ENCODE measurements at places on chromosomes 6 and 20.
A peak's percentile ranks its signal among the peaks of the same experiment; 100 is the strongest.

DNA sequence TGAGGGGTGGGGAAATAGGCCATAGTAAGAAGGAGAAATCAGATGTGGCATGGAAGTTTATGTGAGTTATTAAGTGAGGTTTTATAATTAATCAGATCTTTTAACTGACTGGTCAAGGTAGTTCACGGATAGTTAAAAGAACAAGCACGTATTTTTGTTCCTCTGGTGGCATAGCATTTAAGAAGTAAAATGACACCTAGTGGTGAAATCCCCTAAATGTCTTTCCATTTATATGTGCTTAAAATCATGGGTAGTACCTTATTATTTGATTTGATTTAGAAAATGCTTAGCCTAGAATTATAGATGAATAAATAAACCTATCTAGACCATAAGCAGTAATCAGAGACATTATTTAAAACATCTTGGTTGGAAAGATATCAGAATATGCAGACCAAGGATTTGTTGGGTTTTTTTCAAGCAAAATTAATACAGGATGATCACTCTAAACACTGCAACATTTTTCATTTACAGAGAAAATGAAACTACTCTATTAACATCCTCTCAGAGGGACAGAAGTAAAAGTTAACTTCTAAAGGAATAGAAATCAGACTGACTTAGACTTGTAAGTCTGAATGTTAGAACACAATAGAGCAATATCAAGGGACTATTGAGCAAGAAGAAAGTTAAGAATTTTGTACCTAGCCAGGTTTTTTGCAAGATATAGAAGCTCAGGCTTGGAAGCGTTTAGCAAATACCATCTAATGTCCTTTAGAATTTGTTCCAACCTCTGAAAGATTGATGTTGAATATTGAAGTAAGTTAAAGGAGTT is 81.1 kb downstream of the STXBP5 start:
- DNase-seq: no peak

DNA sequence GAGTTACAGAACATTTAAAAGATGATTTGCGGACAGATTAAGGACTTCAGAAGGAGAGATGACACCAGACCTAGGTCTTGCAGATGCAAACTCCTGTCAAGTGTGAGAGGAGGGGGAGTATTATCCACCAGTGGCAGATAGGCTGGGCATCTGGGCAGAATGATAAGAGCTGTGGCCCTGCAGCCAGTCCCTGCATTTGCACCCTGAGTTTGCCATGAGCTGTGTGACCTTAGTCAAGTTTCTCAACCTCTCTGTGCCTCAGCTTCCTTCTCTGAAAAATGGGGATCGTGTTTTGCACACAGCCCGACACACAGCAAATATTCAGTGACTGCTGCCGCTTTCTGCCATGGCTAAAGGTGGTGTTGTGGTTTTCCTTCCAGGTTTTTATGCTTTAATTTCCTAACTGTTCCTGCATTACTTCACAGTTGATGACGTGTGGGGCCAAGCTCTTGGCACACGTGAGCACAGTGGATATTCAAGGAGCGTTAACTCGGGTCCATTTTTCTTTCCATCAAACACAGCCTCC is 516.2 kb downstream of the CDH26 start:
- DNase-seq: no peak

DNA sequence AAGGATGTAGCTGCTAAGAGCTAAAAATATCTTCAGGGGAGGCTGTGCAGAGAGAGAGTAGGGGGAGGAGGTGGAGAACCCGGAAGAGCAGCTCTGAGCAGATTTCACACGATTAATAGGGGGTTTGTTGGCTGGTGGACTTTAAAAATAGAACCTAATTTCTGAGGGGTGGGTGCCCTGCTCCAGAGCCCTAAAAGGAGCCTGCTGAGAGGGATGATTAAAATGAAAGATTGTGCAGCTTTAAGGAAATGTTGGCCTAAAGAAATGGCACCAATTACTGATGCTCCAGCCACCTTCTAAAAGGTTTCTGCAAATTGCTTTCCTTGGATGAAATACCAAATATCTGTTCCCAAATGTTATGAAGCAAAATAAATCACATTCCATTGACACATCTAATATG is 202.8 kb upstream of the BTBD3 start:
- DNase-seq: no peak

- DNase-seq: peak; percentile 13
Measured at GRCh38 chr20:49186535-49187329, 1.4 kb downstream of the STAU1 start.

DNA sequence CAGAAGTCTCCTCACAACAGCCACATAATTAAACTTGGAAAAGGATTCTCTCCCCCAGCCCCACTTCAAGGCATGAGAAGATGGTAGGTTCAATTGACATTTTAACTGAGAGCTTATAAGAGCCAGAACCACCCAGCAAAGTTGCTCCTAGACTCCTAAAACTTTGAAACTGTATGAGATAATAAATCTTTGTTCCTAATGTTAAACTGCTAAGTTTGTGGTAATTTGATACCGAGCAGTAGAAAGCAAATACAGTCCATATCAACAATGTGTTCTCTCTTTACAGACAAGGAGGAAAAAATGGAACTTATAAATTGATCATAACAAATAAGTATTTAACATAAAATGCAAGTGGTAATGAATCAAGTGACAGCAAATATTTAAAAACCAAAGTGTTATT is 831.8 kb downstream of the MAFB start:
- no peak for DNase-seq

DNA sequence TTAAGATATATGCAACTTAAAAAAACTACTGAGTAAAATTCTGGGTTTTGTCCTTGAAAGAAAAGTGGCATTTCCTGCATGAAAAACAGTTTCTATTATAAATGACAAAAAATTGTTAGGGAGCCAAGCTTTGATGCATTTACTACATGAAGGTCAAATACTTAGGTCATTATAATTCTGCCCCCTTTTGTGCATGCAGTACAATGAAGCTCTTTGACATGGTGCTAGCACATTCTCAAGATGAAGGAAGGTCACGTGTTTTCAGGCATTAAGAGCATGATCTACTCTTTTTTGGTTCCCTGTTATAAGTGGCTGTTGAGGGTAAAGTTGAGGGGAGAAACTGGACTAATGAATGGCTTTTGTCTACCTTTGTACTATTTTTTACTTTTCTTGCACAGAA is 72.7 kb downstream of the FOXO3 start:
- DNase-seq: no peak

- DNase-seq: no peak
Measured at GRCh38 chr6:135281964-135282363, 100.9 kb downstream of the MYB start.

- DNase-seq: no peak
Measured at GRCh38 chr6:133571681-133572080, 317.2 kb upstream of the TCF21 start.

GRCh38 chr20:63538204-63539091 is 1.3 kb upstream of the PTK6 start:
- DNase-seq: no peak

- no peak for DNase-seq
Measured at GRCh38 chr6:35852994-35853393, 47.8 kb downstream of the LHFPL5 start.

GRCh38 chr6:102571236-102571908 is 1177.9 kb downstream of the GRIK2 start:
- no peak for DNase-seq

DNA sequence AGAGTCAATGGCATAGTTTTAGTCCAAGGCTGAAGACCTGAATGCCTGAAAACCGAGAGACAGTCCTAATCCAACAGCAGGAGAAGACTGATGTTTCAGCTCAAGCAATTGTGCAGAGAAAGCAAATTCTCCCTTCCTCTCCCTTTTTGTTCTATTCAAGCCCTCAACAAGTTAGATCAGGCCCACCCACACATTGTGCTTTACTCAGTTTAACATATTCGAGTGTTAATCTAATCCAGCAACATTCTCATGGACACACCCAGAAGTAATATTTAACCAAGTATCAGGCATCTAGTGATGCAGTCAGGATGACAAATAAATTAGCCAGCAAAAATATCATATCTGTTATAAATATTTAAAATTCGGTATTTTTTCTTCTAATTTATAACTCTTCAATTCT is 261.1 kb downstream of the HDGFL1 start:
- no peak for DNase-seq

- no peak for DNase-seq
Measured at GRCh38 chr6:14290772-14291330, 173.3 kb downstream of the CD83 start.

DNA sequence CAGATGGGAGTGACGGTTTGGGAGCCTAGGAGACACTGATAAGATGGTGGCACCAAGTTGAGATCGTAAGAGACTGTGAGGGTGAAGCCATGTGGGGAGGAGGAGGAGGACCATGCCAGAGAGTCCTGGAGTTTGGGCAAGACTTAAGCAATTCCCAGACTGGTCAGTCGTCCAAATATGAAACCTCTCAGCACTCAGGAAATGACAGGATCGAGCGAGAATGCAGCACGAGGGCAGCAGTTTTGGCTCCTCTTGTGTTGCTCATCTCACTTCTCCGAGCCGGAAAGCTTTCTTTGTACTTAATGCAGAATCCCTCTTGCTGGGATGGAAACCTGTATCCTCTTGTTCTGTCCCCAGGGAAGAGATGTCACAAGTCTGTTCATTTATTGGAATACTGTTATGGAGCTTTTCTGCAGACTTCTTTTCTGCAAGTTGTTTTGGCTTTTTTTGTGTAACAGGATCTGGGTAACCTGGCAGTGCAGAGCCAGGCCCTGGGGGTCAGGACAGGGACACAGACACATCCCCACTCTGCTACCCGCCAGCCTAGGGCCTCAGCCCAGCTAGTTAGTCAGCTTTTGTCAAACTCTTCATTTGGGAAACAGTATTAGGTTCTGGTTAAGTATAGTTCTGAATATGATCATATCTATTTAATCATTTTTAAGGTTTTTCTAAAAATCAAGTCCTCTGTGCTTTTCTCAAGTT is 34.3 kb downstream of the FNDC1 start:
- DNase-seq: no peak

DNA sequence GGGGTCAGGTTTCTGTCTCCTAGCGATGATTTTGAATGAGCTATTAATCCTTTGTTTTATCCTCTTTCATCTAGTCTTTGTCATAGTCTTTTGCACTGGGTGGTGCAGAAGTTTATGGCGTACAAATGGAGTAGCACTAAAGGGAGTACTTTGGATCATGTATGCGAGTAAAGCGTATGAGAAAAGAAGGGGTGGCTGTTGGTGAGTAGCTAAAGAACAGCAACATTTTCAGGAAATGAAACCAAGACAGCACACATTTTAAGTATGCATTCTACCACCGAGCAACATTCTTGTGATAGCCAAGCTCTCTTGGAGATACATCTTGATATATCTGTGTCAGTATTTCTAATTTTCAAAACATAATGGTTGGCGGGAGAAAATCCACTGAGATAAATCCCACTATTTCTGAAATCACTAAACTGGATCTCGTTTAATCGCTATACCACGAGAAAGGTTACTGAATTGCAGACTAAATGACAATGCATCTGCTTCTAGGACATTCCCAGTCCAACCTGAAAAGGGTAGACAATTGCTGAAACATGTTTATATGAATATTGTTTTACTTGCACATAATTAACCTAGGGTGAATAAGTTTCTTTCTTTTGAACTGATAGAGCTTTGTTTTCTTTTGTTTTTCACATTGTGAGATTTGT is 196.1 kb downstream of the TRIM27 start:
- DNase-seq: no peak

DNA sequence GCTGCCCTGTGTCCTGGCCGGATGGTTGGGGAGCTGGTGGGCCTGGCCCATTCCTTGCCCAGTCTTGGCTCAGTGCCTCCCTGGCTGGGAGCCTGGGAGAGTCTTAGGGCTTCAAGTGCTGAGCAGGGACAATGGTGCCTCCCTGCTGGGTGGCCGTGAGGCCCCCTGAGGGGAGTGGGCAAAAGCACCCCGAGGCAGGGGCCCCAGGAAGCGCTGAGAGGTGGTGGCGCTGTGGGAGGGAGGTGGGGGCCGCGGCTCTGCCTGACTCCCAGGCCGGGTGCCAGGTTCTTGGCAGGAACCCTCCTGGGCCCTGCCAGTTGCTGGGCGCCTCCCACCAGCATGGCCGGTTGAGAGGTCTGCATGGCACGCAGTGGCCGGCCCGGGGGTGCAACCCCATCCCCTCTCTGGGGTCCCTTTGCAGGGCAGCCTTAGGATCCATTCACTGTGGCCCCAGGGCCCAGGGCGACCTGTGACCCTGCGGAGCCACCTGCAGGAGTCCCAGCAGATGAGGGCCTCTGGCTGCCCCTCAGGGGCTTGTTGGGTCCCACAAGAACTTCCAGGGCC is 9.2 kb upstream of the RPS21 start:
- DNase-seq: no peak

DNA sequence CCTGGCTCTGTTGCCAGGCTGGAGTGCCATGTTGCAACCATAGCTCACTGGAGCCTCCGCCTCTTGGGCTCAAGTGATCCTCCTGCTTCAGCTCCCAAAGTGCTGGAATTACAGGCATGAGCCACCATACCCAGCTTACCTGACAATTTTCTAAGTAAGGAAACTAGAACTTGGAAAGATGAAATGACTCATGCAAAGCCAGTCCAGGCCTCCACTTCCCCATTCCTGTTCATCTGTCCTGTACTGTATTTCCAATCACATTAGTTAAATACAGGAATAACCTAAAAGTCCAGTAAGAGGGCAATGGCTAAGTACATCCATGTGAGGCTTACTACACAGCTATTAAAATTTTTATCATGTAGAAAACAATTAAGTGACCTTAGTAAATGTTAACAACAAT is 8.3 kb upstream of the ADGB start:
- no peak for DNase-seq

GRCh38 chr6:156689656-156690055 is 87.5 kb upstream of the ARID1B start:
- no peak for DNase-seq

GRCh38 chr20:43590036-43590391 is 723 bp upstream of the IFT52 start:
- DNase-seq: peak; percentile 2

GRCh38 chr20:25247518-25247955 is 348 bp upstream of the PYGB start:
- no peak for DNase-seq

GRCh38 chr20:51098284-51098810 is 75.4 kb upstream of the KCNG1 start:
- DNase-seq: no peak

DNA sequence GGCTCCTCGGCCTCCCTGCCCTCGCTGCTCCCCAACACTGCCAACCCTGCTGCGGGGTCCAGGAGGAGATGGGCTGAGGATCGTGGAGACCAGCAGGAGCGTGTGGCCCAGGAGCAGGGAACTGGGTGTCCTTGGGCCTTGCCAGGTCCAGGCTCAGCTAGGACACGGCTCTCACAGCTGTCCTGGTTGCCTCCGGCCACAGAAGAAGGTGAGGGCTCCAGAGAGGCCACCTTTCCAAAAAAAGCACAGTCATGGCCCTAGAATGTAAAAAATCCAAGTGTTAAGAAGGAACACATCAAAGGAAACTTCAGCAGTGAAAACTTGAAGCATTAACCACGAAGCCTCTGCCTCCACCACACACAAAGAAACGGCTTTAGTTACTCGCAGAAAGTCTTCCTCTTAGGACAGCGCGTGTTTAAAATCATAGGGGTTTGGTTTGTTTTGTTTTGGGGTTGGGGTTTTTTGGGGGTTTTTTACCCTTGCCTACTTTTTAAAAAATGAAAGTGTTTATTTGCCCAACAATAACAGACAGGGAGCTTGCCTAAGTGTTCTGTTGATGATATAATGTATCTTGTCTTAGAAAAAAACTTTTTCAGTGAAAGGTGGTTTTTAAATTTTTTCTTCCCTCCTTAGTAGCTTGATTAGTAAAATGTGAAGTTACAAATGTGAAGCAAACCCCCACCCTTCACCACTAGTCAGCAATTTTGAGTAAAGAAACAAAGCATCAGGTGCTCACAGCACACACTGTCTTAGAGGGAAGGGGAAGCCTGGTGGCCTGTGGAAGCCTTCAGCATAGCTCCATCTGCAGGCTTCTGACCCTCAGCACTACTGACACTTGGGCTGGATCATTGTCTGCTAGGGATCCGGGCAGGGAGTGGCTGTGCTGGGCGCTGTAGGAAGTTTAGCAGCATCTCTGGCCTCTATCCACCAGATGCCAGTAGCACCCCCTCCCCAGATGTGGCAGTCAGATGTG is 60.0 kb downstream of the PTPN1 start:
- peak; percentile 35 for DNase-seq
